ENCODE measurements at places on chromosomes 4 and X.

DNA sequence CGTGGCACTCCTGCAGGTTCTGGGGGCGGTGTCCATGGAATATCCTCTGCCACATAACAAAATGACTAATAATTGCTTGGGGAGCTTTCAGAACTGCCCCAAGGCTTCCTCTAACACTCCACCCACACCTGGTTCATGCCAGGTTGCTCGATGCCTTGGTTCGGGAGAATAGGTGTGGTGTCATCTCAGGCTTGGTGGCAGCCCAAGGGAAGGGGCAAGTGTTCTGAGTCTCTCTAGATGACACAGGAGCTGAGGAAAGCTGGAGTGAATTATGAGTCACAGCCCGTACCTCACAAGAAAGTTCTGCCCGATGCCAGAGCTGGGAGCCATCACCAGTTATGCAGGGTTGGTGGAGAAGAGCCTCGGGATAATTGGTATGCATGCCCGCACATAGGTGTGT lies 14.7 kb downstream of the FTSJ1 start:
- DNase-seq: no peak

GRCh38 chr4:17561195-17561909 lies 15.6 kb upstream of the LAP3 start:
- DNase-seq: no peak

DNA sequence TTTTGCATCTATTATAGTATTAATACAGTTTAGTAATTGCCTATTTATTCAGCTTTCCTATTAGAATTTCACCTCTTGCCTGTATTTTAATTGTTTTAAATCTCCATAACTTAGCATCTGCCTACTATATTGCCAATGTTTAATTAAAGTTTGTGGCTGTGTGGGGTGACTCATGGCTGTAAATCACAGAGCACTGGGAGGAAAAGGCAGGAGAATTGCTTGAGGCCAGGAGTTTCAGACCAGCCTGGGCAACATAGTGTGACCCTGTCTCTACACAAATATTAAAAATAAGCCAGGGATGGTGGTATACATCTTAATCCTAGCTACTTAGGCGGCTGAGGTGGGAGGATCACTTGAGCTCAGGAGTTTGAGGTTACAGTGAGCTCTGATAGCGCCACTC lies 14.5 kb upstream of the CCSER1 start:
- DNase-seq: no peak

DNA sequence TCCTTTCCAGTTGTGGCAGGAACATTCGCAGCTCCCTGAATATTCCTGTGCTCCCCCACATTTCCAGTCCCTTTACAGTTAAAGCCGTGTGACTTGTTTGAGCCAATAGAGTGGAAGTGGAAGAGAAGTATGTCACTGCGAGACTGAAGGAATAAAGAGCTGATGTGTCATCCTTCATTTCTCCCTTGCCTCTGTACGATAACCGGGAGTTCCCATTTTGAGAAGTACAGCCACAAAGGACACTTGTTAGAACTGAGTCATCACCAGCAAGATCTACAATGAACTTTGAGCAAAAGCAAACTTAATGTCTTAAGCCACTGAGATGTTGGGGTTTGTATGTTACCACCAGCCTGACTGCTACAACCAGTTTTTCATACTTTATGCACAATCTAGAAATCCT lies 92.3 kb downstream of the SPRY1 start:
- no peak for DNase-seq

- no peak for DNase-seq
These were observed 23.2 kb downstream of the PSMD10 start for GRCh38 chrX:108068121-108068520.

- DNase-seq: no peak
These were observed 44.7 kb upstream of the EPGN start for GRCh38 chr4:74263551-74263950.

DNA sequence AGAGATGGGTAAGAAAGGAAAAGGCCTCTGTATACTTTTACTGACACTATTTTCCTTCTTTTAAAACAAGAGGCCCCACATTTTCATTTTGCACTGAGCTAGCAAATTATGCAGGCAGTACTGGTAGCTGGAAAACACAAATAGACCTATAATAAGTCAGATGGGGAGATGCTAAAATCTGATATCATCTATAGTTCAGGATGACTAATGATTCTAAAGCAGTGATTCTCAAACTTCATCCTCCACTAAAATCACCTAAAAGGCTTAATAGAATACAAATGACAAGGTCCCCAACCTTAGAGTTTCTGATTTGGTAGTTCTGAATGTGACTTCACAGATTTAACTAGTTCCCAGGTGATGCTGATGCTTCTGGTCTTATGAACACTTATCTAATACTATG lies 247.3 kb upstream of the DIPK2B start:
- DNase-seq: no peak

DNA sequence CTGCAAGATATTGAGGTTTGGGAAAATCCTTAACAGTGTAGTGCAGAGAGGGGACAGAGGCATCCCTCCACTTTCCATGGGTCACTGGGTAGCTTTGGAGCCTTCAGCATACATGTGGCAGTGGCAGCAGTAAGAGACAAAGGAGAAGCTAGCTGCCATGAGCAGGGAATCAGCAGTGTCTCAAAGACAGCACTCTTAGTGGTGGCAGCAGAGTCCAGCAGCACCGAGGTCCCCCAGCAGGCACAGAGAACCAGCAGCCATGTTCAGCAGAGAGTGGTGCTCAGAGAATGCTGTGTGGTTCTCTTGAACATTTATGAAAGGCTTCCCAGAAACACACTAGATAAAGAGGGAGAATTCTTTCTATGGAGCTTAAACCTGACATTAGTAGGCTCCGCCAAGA lies 308.5 kb downstream of the CENPC start:
- no peak for DNase-seq
